ENCODE measurements at places on chromosomes 12 and 14.

- DNase-seq: no peak
Measured at GRCh38 chr12:122399592-122400373, 22.7 kb downstream of the CLIP1 start.

GRCh38 chr14:34361504-34362011 lies 100.5 kb downstream of the SPTSSA start:
- no peak for DNase-seq

GRCh38 chr14:78534141-78534540 lies 364.0 kb downstream of the NRXN3 start:
- no peak for DNase-seq

DNA sequence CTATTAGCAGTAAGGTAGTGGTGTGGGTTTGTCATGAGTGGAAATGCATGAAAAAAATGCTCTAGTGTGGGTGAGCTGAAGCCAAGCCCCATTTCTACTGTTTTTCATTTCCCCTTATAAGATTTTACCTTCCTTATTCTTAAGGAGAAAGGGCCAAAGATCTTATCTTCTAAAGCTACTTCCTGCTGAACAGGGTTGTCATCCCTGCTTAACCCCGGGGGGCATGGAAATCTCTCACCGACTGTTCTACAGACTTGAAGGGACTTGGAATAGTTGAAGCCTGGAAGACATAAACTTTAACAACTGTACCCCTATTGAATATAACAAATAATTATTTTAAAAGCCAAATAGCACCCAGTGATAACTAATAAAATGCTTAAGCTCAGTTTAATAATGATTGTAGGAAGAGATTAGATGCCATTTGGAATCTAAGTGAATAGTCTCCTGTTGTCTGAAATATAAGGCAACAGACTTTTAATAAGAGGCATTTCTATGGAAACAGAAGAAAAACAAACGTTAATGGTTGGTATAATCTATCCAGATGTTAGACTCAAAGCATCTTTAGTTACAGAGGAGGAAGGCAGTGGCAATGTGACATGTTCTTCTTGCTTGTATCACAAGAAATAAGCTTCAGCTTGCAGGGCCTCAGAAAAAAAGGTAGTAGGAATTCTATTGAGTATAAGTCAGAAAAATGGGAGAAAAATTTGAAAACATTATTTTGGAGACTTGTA lies 1.8 kb upstream of the GMFB start:
- no peak for DNase-seq

GRCh38 chr14:76769636-76770292 lies 8.5 kb downstream of the VASH1 start:
- DNase-seq: no peak

DNA sequence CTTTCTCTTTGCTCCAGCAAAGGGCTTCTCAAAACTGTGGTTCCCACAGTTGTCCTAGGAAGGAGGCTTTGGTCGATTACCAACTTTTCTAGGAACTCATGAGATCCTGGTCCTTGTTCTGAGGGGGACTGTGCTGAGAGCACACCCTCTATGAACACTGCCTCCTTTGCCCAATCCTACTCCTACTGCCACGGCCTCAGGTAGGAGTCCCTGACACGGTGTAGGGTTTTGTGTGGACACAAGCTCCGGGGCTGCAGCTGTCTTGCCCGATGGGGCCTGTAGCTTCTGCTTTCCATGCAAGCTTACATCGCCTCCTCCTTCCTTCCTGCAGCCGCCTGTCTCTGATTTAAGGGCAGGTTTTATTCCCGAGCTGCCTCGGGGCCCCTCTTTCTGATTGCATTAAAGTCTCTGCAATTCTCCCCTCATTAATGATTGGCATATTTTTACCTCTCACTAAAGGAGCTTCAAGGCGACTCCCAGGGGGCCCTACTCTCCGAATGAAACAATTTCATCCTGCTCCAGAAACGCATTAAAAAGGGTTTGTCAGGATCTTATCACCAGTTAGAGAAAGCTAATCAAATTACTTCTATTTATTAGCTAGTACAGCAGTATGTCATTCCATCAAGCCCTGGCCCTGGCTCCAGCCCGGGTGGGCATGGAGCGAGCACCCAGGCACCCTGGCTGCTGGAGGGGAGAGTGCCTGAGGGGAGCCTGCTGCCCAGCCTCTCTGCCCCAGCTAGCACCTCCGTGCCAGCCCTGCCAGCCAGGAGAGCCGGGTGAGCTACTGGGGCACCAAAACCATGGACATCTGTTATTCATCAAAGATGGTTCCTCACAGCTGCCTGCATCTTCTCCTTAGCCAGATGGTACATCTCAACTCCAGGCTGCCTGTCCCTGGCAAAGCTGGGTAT lies 38.0 kb upstream of the ESRRB start:
- no peak for DNase-seq

- no peak for DNase-seq
Measured at GRCh38 chr14:52840877-52841276, 49.5 kb upstream of the GNPNAT1 start.

- DNase-seq: no peak
Measured at GRCh38 chr12:67617629-67618028, 30.9 kb upstream of the DYRK2 start.

GRCh38 chr14:61753631-61754030 lies 8.6 kb upstream of the SNAPC1 start:
- DNase-seq: no peak

DNA sequence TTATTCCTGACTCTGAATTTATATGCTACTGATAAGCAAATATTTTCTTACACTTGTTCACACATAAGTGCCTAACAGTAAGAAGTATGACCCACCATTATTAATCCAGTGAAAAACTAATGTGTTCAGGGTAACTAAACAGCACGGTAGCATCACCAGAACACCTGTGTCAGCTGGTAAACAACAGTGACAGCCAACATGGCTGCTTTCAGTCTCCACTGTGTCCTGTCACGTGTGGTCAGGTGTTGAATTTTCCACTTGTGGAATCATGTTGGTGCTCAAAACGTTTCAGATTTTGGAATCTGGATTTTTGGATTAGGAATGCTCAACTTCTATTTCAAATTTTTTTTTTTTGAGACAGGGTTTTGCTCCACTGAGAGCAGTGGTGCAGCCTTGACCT lies 14.3 kb upstream of the ATP23 start:
- no peak for DNase-seq

GRCh38 chr14:74979029-74979428 lies 23.6 kb upstream of the PGF start:
- DNase-seq: no peak

DNA sequence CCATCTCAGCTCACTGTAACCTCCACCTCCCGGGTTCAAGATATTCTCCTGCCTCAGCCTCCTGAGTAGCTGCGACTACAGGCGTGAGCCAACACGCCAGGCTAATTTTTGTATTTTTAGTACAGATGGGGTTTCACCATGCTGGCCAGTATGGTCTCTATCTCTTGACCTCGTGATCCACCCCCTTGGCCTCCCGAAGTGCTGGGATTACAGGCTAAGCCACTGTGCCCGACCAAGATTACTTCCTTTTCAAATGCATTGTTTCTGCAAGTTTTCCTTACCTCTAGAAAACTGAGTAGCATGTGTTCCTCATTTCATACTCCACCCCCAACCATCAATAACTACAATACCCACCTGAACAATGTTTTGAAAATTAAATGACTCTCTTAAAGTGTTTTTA lies 13.1 kb downstream of the ARF6 start:
- no peak for DNase-seq

- DNase-seq: no peak
Measured at GRCh38 chr12:108629824-108630476, 3.7 kb downstream of the SELPLG start.

GRCh38 chr14:54209511-54210250 lies 187.1 kb upstream of the CDKN3 start:
- no peak for DNase-seq

- DNase-seq: no peak
Measured at GRCh38 chr12:105234197-105234596, 1.8 kb downstream of the APPL2 start.

DNA sequence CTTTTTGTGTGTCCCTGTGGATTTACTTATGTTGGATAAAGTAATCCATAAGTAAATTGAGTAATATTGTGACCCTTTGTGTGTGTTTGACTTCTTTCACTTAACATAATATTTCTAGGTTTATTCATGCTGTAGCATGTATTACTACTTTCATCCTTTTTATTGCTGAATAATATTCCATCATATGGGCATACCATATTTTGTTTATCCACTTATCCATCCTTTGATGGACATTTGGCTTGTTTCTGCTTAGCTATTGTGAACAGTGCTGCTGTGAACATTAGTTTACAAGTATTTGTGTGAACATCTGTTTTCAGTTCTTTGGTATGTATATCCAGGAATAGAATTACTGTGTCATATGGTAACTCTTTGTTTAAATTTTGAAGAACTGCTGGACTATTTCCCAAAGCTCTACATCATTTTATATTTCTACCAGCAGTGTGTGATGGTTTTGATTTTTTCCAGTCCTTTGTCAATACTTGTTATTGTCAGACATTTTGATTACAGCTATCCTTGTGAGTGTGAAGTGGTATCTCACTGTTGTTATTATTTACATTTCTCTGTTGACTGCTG lies 25.2 kb downstream of the G2E3 start:
- no peak for DNase-seq

DNA sequence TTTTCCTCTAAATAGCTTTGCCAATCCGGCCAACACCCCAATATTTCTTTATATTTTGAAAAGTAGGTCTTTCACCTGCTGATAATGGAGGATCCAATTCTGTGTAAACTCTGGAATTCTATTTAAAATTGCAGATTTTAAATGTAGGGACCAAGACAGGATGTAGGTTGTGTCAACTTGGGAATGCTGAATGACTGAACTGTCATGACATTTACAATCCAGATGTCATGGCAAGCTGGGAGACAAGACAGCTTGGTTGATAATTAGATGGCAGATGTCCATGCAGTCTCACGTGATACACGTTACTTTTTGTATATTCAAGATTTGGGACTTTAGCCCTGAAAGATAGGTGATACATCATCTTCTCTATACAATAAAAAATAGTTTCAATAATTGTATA lies 477.2 kb downstream of the DIO2 start:
- DNase-seq: no peak

- DNase-seq: peak; percentile 43
Measured at GRCh38 chr14:102517392-102518062, 8.0 kb upstream of the ANKRD9 start.

DNA sequence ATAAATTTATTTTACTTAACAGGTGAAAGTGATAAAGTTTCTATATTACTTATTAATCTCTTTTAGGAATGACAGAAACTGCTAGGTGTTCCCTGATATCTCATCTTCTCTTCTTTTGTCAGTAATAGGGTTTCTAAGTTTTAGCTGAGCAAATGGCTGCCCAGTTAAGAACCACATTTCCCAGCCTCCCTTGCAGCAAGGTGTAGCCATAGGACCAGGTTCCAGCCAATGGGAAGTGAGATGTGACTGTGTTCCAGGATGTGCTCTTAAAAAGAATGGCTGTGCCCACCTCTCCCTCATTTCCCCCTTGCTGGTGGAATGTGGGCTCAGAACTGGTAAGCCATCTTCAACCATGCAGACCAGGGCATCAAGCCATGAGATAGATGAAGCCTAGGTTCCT lies 165.6 kb downstream of the HELB start:
- no peak for DNase-seq

GRCh38 chr12:24931666-24932405 lies 17.1 kb downstream of the BCAT1 start:
- DNase-seq: no peak

DNA sequence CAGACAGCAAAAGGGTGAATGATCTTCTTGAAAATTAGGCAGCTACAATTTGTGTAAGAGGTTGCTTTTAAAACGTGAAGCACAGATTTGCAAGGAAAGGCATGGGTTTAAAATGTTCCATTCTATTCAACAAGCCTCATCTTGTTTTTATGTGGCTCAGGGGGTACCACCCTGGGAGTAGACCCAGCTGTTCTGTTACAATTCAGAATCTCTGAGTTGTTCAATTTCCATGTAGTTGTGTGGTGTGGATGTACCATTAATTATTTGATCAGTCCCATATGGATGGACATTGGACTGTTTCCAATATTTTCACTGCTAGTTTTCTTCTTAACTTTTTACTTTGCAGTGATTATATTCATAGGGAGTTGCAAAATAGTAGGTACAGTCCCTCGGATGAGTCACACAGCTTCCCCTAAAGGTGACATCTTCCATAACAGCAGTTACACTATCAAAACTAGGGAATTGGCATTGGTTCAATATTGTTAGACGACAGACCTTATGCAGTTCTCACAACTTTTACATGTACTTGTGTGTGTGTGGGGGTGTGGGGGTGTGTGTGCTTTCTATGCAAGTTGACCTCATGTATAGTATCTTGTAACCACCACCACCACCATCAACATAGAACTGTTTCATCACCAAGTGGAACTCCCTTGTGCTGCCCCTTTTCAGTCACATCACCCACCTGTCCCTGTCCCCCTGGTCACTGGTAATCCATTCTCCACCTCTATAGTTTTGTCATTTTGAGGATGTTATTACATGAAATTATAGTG lies 59.0 kb upstream of the CAPRIN2 start:
- no peak for DNase-seq

GRCh38 chr14:75579338-75579864 lies 981 bp downstream of the FLVCR2 start:
- no peak for DNase-seq

DNA sequence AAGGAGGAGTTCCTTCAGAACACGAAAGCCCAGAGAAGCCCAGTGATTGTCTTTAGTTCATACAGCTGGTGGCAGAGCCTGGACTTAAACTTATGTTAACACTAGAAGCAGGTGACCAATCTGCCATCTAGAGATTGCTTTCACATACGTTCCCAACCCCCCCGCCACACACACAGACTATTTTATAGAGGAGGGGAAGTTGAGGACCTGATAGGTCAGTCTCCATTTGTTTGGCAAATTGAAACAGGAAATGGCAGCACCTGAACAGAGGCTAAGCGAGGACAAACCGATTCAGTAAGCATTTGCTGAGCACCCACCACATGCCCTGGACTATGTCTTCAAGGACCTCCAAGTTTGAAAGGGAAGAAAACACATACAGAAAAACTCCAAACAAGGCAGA lies 4.8 kb upstream of the PLEKHD1 start:
- no peak for DNase-seq

DNA sequence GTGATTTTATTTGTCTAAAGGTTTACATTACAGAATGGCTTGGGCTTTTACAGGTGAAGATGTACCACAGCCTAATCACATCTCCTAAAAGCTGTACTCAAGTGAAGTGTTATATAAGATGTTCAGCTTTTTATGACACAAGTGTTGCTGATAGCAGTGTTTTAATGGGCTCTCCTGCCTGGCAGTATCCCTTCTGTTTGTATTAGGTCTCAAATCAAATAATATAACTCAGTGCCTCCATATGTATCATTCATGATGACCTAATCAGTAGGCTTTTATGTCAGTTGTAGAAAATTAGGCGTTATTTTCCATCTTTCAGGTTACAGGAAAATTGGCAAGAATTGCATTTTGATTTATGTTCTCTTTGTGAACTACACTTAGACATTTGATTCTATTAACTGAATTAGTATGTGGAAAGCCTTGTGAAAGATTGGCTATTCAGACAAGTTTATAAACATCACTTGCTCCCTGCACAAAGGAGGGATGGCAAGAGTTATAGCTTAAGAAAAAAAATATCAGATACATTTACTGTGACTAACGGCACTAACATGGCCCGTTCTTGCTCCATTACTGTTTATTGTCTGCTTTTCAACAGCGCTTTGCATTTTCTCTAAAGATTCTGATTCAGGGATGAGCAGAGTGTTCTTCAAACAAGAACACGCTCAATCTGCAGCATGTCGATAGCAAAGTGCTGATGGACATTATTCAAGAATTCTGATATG lies 143.7 kb upstream of the DIO2 start:
- DNase-seq: no peak

GRCh38 chr12:70823182-70823976 lies 97.2 kb downstream of the PTPRR start:
- DNase-seq: no peak

Measured in GM06990 (cell line).